ENCODE measurements at places on chromosomes 12 and 14.

DNA sequence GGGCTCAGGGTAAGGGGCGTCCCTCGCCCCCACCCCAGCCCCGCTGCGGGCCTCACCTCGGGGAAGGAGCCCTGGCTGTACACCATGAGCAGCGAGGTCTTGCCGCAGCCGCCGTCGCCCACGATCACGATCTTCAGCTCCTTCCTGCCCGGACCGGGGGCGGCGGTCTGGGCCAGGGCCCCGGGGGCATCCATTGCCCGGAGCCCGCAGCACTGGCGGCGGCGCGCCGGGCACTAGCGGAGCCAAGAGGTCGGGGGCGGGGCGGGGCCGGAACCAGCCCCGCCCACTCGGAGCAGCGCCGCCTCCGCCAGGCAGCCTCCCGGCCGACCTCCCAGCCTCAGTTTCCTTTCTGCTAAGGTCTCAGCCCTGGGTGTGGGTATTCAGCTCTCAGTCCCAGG is at the start of gene RHOF:
TSS of gene RHOF (minus strand) at position 249 of the 398 bp plus-strand sequence. CDS start at position 194, 55 bp downstream.
- no peak for DNase-seq

DNA sequence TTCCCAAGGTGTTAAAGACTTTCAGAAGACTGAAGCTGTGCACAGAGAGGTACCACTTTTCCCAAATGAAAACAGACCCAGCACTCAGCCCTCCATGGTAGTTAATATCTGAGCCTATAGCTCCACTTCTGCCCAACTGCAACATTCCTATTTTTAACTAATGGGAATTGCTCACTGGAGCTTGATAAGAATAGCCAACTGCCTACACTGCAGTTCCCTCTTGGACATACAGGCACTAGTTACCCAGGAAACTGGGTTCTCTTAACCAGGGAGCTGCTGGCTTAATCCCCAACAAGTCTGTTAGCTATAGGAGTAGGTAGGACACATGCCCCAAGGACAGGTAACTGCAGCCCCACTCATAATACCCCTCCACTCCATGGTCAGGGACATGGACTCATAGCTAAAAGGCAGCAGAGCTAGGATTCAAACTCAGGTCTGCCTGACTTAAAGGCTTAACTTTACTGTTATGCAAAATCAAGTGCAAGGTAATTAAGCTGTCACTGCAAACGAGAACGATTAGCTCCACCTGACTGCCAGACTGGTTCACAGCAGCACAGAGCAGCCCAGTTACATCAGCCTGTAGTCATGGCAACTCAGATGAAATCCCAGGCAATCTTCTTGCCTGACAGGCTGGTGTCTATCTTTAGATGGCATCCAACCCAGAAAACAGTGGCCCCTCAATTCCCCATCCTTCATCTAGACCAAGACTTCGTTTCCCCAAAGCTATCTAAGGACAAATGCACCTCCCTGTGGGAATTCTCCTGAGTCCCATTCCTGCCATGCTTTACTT is 77.1 kb upstream of the ACTN1 start:
- peak; percentile 76 for DNase-seq

- peak; percentile 38 for DNase-seq
Measured at GRCh38 chr14:39491134-39491571, 58.9 kb upstream of the FBXO33 start.

DNA sequence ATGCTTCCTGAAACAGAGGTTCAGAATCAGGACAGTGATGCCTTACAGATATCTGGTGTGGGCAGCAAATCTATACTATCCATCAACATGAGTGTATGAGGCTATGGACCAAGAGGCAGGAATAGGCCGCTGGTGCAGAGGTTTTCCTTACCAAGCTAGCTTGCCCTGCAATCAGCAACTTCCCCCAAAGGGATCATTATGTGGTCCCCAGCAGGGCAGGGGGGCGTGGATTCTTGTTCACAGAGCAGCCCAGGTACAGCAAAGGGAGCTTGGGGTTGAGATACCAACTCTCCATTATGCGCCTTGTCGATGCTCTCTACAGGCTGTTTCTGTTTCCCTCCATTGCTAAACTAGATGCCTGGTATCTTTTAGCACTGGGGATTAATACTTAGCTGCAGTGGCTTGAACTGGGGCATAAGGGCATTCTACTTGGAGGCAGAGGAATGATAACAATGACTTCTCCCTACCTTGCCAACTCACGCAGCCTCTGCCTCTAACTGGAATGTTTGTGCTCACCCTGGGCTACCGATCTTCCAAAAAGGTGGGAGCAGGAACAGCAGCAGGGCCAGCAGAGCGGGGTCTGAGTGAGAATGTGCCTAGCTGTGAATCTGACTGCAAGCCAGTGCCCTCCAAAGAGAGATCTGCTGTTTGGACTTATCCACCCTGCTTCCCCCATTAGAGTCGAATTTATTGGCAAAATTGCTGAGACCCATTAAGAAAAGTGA is 10.3 kb upstream of the KRT1 start:
- DNase-seq = no peak

DNA sequence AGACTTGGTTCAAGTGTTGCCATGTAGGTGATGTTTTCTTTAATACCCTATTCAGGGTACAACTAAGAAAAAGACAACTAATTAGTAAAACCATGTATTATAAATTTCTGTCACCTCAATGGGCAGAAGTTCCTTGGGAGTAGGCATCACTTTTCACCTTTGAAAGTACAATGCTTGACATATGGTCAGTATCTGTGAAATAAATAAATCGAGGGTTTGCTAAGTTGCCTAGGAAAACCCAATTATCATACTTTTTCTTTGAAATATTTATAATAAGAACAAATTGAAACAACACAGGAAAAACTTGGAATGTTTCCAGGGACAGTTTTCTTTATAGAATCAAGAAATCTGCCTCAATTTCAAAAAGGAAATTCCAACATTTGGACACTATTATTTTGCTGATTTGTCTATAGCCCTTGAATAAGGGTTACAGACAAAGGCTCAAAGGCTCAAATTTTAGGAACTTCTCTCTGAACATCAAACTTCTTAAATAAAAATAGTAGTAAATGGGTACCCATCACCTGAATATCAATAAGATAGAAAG is 13.7 kb downstream of the FGD6 start:
- no peak for DNase-seq

DNA sequence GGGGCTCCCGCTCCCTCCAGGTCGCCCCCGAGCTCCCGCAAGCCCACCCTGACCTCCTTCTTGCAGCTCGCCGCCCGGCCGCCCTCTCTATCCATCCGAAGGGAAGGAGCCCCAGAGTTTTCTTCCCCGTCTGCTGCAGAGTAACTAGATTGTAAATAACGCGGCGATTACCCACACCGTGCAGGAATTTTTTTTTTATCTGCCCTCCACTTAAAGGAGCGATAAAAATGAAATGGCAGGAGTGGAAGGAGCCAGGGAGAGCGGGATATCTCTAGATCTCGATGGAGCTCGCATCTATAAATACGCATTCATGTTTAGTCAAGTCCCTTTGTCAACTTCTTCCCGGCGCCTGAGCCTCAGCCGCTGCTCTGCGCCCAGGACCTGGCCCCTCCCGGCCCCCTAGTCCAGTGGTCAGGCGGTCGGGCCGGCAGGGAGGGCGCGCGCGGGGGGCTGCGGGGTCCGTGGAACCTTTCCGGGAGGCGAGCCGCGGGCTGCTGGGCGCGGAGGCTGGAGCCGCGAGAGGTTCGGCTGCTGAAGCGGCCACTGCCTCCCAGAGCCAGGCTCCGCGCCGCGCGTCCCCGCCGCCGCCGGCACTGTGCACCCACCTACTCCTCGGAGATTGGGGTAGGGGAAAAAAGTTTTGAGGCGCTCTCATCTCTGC is 386.0 kb downstream of the BCAT1 start:
- peak; percentile 7 for DNase-seq

- DNase-seq = peak; percentile 50
Measured at GRCh38 chr12:79776111-79776510, 85.3 kb upstream of the PAWR start.

DNA sequence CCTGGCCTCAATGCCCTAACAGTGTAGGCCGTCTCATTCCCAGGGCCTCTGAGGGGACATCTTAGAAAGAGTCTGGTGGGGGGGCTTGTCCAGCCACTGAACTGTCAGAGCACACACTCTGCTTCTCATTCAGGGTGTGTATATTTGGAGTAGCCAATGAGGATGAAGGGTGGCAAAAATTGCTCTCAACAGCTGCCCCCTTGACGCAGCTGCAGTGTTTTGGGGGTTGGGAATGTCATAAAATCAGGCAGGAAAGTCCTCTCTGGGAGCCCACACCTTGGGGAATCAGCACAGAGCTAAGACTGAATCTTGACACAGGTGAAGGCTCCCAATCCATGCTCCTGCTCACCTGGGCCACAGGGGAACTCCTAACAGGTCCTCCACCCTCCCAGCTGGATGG is 1.5 kb downstream of the RASAL1 start:
- no peak for DNase-seq

- DNase-seq = no peak
Measured at GRCh38 chr14:45222485-45223262, 30.3 kb downstream of the MIS18BP1 start.

DNA sequence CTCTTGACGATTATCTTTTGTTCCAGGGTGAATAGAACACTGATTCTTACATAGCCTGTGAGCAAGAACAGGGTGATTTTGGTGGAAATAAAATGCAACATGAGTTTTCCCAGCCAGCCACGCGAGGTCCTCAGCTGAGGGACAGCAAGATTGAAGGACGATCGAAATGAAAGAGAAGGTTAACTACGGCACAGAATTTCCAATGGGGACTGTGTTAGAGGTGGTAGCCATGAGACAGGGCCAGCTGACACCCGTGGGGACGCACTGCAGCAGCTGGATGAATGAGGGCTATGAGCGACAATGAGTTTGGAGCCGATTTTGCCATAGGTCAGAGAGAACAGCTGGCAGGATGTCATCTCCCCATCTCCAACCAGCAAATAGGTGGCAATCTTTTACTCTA is 243.4 kb upstream of the PELI2 start:
- no peak for DNase-seq

DNA sequence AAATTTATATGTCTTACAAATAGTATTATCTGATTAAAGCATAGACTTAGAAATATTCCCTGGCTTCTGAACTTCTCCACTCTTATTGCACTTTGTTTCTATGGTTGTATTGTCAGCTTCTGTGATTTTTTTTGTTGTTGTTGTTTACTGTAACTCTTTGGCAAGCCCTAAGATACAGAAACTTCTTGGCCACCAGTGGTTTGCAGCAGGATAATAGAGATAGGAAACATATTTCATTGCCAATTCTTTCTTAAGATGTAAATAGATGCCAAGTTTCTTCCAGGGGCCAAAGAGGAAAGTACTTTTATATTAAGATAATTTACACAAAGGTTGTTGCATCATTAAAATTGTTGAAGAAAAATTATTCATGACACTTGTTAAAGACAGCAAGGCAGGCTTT is 123.8 kb downstream of the PTPRB start:
- no peak for DNase-seq

DNA sequence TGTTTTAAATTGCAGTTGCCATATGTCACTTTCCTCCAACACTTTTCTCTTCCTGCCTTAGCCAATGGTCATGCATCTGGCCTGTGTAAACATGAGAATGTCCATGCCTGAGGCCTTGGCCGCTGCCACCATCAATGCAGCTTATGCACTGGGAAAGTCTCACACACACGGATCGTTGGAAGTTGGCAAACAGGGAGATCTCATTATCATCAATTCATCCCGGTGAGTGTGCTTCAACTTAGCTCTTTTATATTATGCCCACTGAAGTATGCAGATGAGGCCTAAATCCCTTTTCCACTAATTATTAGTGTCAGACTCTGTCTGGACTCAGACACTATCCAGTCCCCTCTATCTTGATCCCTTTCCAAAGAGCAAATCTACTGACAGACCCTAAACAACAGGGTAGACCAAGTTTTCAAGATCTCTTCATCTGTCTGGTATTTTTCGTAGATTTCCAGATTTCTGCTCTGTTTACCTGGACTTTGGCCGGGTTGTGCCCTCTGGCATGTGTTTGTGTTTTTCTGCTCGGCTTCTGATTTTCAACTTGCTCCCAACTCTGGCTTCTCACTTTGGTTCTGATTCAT is 23.2 kb downstream of the AMDHD1 start:
- DNase-seq = no peak

- DNase-seq = no peak
Measured at GRCh38 chr12:112881602-112882001, 25.2 kb upstream of the OAS1 start.

- DNase-seq = no peak
Measured at GRCh38 chr12:123171967-123172366, 21.1 kb upstream of the PITPNM2 start.

DNA sequence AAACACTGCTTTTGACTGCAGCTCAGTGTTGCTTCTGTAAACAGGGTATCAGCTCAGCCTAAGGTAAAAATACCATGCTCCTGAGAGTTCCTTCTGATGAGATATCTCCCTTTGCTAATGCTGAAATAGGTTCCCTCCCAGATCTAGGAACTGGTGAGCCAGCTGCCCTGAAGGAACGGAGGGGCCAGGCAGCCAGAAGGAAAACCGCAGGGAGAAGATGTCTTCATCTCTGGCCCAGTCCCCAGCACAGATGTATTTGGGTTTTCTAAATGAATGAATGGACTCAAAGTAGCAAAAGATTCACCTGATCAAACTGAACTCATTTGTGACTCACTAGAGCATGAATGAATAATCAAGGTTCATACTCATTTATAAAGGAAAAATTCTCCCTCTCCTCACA is 247.8 kb downstream of the MSRB3 start:
- DNase-seq = peak; percentile 70

GRCh38 chr12:47741340-47741703 is 16.0 kb upstream of the ENDOU start:
- peak; percentile 42 for DNase-seq

DNA sequence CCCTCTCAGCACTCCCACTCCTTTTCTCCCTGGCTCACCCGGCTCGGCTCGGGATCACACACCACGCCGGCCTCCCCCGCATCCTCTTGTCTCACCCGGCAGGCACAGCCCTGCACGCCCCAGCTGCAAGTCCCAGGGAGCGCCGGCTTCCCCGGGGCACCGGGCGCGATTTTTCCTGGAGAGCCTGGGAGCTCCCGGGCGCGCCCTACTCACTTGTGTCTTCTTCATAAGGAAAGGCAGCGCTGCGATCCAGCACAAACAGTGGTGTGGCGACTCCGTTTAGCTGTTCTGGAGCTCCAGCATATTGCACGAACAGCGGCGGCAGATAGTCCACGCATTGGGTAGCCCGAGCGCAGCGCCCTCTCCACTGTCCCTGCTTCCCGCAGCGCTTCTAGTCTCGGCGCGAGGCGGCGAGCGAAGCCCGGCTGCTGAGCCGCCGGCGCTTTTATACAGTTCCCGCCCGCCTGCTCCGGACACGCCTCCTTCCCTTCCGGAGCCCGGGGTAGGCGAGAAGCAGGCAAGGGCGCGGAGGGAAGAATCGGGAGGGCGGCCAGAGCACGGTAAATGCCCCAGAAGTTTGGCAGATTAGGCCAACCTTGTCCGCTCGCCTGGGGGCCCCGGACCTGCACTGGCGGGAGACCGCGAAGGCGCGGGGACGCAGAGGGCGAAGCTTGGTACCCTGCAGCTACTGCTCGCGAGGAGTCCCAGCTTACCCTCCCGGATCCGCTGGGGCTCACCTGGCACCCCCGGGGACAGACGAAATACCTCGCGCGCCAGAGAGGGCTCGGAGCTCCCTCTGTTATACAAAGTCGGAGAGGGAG is at the start of gene KITLG:
TSS of gene KITLG (minus strand) at position 421 of the 821 bp plus-strand sequence. CDS start at position 228, 193 bp downstream.
- DNase-seq = peak; percentile 85

- no peak for DNase-seq
Measured at GRCh38 chr12:79441534-79441933, 249.2 kb downstream of the PAWR start.

Measured in AG10803 (cell line).